ENCODE measurements at places on chromosomes 4 and X.

DNA sequence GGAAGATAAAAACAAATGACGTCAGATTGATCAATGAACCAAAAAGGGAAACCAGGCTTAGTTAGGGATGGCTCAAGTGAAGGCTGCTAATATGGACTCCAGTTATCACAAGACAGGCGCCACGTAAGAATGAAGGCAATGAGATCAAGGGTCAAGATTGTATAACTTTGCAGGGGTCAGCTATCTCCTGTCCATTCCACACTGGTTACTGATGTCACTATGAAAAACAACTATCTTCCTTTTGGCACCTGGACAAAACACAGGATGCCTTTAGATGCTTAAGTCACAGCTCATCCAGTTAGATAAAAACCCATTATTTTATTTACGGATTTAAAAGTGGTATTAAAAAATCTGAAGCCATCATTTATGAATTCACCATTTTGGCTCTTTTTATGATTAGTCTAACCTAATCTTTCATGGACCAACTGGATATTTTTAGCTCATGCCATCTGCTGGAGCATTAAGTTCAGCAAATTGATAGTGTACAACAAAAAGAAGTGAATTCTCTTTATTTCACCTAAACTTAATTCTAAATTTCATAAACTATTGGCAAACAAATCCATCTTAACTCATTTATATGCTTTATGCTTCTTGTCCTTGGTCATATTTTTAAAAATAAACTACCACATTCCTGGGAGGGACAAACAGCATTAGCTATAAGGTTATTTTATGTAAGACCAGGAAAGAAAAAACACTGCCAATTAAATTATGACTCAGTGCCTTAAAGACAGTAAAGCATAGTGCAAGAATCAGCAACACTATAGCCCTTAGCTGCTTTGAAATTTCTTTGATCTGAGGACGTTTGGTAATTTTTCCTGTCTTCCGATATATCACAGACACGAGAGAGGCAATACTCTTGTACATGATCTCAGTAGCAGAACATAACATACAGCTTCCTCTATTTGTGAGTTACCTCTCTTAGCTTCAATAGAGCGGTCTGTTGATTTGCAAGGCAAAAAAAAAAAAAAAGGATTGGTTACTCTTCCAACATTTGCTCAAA, 27.0 kb downstream of the DHX15 start:
- DNase-seq: no peak

DNA sequence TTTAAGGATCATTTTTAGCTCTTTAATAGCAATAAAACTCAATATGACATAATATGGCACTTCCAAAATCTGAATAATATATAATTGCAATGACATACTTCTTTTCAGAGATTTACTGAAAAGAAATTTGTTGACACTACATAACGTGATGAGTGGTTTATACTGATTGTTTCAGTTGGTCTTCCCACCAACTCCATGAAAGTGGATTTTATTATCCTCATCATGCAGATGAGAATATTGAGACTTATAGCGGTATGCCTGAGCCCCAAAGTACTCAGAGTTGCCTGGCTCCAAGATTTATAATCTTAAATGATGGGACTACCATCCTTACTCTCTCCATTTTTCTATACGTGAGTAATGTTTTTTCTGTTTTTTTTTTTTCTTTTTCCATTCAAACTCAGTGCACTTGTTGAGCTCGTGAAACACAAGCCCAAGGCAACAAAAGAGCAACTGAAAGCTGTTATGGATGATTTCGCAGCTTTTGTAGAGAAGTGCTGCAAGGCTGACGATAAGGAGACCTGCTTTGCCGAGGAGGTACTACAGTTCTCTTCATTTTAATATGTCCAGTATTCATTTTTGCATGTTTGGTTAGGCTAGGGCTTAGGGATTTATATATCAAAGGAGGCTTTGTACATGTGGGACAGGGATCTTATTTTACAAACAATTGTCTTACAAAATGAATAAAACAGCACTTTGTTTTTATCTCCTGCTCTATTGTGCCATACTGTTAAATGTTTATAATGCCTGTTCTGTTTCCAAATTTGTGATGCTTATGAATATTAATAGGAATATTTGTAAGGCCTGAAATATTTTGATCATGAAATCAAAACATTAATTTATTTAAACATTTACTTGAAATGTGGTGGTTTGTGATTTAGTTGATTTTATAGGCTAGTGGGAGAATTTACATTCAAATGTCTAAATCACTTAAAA, 15.3 kb downstream of the ALB start:
- no peak for DNase-seq

- DNase-seq: no peak
Measured at GRCh38 chr4:99625369-99625768, 32.3 kb downstream of the C4orf54 start.

DNA sequence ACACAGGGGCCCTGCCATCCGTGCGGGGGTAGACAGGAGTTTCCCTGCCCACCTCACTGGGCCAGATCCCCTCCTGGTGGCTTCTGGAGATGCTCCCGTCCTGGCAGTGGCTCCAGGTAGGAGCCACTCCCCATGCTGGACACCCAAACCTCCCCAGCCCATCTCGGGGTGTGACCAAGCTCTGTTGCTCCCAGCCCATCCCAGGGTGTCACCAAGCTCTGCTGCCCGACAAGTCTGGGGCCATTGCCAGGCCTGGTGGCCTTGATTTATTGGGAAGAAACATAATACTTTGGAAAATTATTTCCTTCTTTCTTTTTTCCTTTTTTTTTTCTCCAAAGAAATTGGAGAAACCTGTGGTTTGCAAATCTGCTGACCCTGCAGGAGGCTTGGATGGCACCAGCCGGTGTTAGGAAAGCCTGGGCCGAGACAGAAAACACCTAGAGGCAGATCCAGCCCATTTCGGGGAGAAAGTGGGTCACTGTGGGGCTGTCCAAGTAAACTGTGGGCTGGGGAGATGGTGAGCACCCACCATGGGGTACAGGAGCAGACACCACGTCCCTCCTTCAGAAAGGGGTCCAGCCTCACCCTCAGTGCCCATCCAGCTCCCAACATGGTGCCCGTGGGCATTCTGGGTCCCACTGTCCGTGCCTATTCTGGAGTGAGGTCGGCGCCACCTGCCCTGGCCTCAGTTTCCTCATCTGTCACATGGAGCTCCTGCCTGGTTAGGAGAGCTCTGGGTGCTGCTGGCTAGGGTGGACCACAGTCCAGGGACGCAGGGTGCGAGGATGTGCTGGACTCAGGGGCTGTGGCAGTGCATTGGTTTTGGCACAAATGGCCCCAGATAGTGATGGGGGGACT, 59.4 kb upstream of the ADRA2C start:
- DNase-seq: no peak

GRCh38 chr4:119002476-119002875, 113.8 kb downstream of the SYNPO2 start:
- DNase-seq: no peak

- no peak for DNase-seq
Measured at GRCh38 chrX:116204932-116205331, 34.4 kb downstream of the AGTR2 start.

GRCh38 chr4:1192091-1192492, 19.7 kb upstream of the SPON2 start:
- no peak for DNase-seq

DNA sequence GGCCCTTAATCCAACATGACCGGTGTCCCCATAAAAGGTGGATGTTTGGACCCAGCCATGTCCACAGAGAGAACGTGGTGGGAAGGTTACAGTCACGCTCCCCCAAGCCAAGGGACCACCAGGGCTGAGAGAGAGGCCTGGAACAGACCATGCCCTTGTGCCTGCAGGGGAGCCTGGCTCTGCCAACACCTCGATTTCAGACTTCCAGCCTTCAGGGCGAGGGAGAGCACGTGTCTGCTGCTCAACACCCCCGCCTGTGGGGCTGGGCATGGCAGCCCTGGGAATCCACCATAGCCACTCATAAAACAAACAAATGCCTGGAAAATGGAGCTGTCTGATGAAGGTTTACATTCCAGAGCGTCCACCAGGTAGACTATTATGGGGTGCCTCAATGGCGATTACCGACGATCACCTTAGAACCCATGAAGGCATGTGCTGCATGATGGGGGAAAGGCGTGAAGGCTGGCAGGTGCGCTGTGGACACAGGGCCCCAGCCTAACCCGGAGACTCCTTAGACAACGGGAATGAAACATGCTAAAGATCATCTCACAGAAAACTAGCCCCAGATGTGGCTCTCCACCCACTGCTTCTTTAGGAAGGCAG, 42.3 kb upstream of the HMX1 start:
- DNase-seq: no peak

- no peak for DNase-seq
Measured at GRCh38 chr4:182261651-182262223, 18.5 kb downstream of the TENM3 start.

GRCh38 chrX:17405225-17405969, 30.4 kb downstream of the NHS start:
- no peak for DNase-seq

DNA sequence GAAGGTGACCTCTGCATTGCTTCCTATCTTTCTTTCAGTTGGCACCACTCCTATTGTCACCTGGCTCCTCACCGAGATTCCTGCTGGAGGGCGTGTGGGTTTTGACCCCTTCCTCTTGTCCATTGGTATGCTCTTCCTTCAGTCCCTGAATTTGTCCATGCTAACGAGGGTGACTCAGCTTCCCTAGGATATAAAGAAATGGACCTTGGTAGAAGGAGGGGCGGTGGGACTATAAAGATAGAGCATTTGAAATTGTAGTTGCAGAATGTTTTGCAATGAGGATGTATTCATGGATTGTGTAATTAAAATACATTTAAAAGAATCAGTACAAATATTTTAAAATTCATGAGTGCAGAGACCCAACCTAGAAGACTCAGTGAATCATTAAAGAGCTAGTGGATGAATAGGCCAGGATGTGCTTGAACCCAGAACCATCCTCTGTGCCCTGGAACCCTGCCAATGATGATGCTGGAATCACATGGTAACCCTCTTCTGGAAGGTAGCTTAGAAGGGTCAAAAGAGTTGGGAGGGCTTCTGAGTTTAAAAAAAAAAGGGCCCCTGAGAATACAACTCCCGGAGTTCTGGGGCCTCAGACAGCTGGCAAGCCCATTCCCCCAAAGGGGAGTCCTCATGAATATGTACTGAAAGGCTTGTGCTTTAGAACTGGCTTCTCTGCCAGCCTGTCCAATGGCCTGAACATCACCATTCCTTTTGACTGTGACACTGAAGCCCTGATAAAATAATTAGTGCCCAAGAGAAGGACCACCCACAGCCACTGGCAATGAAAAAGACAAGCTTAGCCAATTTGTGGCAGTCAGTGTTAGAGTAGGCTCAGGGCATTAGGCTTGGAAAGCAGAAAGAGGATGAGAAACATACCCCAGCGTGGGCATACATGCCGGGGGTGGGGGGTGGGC, 8.0 kb downstream of the XPNPEP2 start:
- no peak for DNase-seq

DNA sequence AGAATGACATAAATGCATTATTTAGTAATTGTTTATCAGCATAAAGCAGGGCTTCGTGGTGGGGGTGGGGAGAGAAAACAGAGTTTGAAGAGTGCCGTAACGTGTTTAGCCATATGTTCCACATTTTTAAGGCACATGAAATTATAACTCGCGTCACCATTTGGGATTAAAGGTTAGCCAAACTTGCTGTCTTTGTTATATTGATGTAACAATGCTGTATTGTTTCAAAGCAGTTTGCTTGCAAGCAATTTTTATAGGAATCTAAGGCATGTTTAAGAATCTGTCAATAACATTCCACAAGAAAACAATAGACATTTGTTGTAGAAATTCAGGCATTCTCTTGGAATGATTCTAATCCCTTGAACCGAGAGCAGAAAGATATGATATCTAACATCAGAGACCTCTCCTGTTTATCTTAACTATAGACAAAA, 78.3 kb downstream of the CLDN22 start:
- no peak for DNase-seq

- DNase-seq: no peak
Measured at GRCh38 chr4:90189946-90190345, 62.8 kb downstream of the CCSER1 start.

DNA sequence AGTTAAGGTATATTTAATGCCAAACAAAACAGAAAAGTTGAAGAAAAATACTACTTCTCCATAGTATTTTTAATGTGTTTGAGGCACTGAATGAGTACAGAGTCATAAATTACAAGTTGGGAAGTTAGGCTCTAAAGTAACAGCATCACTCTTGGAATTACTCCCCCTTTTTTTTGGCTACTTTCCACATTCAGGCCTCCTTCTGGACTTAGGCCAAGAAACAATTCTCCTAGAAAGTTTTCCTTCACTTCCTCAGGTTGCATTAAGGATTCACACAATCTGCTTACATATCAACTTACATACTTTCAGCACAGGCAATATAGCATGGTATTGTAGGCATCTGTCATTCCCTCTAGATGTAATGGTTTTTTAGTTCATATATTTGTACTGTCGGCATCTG, 52.1 kb downstream of the TMEM165 start:
- DNase-seq: no peak

DNA sequence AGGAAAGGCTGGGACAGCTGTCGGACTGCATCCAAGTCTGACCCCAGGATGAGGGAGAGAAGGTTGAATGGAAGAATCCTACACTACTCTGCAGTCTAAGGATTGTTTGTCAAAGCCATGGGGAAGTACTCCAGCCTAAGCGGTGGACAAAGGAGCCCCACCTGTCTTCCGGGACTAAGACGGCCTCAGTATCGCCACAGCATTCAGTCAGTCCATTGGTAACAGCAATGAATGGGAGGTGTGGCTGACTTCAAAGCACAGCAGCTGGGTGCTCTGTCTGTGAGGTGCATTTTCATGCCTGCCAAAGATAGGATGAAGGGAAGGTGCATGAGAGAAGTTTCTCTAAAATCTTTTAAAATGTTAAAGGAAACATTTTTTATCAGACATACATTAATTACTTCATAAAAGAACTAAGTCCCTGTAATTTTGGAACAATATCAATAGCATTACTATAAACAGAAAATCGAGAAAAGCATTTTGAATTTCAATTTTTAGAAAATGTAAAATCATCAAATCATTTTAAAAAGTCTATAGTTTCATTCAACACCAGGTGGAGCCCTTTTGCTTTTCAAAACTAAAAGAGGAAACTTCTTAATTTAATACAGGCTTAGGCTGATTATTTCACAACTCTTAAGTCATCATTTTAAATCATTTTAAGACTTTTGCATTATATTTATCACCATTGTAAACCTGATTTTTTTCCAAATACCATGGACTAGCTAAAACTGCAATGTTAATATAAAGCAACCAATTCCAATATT, 27.6 kb upstream of the INTU start:
- no peak for DNase-seq

GRCh38 chrX:12843668-12844279, 23.1 kb upstream of the TLR7 start:
- DNase-seq: no peak

GRCh38 chrX:150772150-150772970, 79.2 kb downstream of the MTMR1 start:
- peak; percentile 61 for DNase-seq

All from stimulated activated CD8-positive, alpha-beta memory T cell treated with anti-CD3 and anti-CD28 coated beads, Interleukin-7, amount 100 ng/mL, for 24 hours (primary cell).